ENCODE measurements at places on chromosomes 2 and 18. TPM values are rescaled to one million over a fixed set of nuclear protein-coding genes. Genes with fewer than 3 reads are reported as not detected.

Gene GPC1
- 6.6 TPM for total RNA-seq

- peaks cover 22% of the 10 kb centered on the region for H3K36me3 ChIP-seq
- H3K27ac ChIP-seq: peak overlapping the region; percentile 93
- no peak for DNase-seq
- no peaks in the 10 kb centered on the region for H3K27me3 ChIP-seq
- H3K4me3 ChIP-seq: peak overlapping the region; percentile 51
Observed at GRCh38 chr2:84944295-84944909, 26.6 kb upstream of the KCMF1 start.

- no peaks in the 10 kb centered on the region for H3K4me1 ChIP-seq
- DNase-seq: no peak
- H3K27ac ChIP-seq: no peak overlapping the region
- no peaks in the 10 kb centered on the region for H3K27me3 ChIP-seq
- H3K4me3 ChIP-seq: no peak overlapping the region
Observed at GRCh38 chr18:27213123-27213717, 28.1 kb upstream of the CHST9 start.

Gene PDE1A
- total RNA-seq: not detected

GRCh38 chr2:38371235-38371634, 5.8 kb downstream of the ATL2 start:
- no peaks in the 10 kb centered on the region for H3K27me3 ChIP-seq
- no peak overlapping the region for H3K4me3 ChIP-seq
- no peak for DNase-seq
- H3K36me3 ChIP-seq: peaks cover 17% of the 10 kb centered on the region

- no peak overlapping the region for H3K4me3 ChIP-seq
- DNase-seq: no peak
- no peak overlapping the region for H3K27ac ChIP-seq
- no peaks in the 10 kb centered on the region for H3K4me1 ChIP-seq
Observed at GRCh38 chr18:12455496-12455895, 47.8 kb downstream of the PRELID3A start.

Gene KIF1A
- 0.47 TPM for total RNA-seq

GRCh38 chr18:57942493-57942892, 101.5 kb upstream of the NEDD4L start:
- H3K27me3 ChIP-seq: peaks cover 5% of the 10 kb centered on the region
- H3K27ac ChIP-seq: no peak overlapping the region
- H3K4me3 ChIP-seq: no peak overlapping the region
- no peak for DNase-seq
- H3K36me3 ChIP-seq: no peaks in the 10 kb centered on the region

GRCh38 chr18:62061821-62062478, 124.9 kb downstream of the PIGN start:
- H3K4me1 ChIP-seq: no peaks in the 10 kb centered on the region
- no peak for DNase-seq
- H3K27ac ChIP-seq: no peak overlapping the region
- no peak overlapping the region for H3K4me3 ChIP-seq
- H3K27me3 ChIP-seq: no peaks in the 10 kb centered on the region

DNA sequence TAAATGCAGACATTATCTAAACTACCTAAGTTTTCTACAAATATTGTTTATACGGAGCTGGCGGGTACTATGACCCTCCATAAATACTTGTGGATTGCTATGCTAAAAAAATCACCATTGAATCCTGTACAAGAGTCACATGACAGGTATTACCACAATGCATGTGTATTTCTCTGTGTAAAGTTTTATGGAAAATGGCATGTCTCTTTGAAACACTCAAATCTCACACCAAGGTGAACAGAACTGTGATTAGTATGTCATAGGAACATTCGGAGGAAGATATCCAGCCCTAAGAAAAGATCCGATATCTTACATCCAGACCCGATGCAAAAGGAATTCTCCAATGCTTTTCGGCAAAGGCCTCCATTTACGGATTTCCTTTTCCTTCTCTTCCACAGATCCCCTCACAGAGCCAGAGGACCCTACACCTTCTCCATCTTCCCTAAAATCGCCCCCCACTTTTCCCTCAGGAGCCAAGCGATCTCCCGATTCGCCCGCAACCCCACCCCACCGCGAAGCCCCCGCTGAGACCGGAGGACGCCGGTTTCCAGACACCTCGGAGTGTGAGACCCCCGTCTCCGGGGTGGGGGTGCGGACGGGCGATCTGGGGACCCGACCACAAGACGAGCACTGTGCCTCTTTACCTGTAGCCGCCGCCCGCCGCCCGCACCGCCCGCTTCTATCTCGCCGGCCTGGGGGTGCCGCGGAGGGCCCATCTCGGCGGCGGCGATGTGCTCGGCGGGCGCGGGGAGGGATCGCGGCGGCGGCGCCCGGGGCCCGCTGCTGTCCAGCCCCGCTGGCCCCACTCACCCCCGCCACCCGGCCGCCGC, 1.2 kb downstream of the SAP130 start:
- DNase-seq: no peak
- peak overlapping the region; percentile 92 for H3K27ac ChIP-seq

DNA sequence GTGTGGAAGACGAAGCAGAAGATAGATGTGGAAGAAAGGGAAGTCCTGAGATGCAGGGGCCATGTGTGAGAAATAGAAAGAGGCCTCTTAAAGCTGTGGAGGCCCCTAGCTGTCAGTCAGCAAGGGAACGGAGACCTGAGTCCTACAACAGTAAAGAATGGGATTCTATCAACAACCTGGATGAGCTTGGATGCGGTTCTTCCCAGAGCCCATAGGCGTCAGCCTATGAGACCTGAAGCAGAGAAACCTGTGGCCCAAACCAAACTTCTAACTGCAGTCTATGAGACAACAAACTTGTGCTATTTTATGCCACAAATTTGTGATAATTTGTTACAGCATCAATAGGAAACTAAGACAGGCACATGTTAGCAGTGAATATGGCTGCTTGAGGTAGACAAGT, 583.7 kb downstream of the ADCYAP1 start:
- no peak for DNase-seq
- H3K36me3 ChIP-seq: no peaks in the 10 kb centered on the region
- no peak overlapping the region for H3K27ac ChIP-seq
- no peaks in the 10 kb centered on the region for H3K4me1 ChIP-seq

DNA sequence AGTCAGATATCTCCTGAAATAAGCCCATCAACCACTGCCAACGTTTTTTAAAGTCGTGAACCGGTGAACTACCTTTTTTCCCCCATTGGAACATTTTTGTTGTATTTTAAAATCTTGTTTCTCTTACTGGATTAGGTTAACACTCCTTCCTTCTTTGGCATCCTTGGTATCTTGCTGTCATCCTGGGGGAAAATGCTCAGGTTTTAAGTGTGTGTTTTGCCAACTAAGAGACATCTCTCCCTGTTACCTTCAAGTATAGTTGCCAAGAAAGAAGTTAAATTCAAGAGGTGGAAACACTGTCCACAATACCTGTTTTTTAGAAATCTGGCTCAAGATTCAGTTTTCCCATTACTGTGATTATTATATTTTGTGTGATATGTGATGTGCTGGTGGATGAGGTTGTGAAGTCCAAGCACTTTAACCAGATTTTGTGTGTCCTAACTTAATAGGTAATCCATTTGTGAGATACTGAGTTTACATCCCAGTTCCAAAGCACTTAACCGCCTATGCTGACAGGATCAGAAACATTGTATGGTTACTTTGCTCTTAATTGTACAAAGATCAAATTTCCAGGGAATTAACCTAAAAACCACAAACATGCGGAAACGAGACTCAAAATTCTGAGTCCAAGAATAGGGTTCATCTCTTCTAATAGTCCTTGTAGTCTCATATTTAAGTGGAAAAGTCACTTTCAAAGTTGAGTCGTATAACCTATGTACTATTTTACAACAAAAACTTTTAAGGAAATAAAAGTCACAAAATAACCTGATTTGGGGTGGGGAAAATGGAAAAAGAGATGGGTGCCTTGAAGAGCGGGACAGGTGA, 1.3 kb upstream of the SP3 start:
- no peaks in the 10 kb centered on the region for H3K27me3 ChIP-seq
- no peak for DNase-seq
- H3K4me3 ChIP-seq: peak overlapping the region; percentile 90
- peaks cover 23% of the 10 kb centered on the region for H3K4me1 ChIP-seq
- peak overlapping the region; percentile 100 for H3K27ac ChIP-seq

Gene DSG1
- total RNA-seq: not detected

Data from activated CD4-positive, alpha-beta T cell treated with anti-CD3 and anti-CD28 coated beads, Interleukin-2, amount 10 ng/mL, durations not matched to agents 24 days and 14 days (primary cell).